ENCODE measurements at places on chromosomes 11 and 22. TPM values are rescaled to one million over a fixed set of nuclear protein-coding genes. Genes with fewer than 3 reads are reported as not detected.
A peak's percentile ranks its signal among the peaks of the same experiment; 100 is the strongest.

DNA sequence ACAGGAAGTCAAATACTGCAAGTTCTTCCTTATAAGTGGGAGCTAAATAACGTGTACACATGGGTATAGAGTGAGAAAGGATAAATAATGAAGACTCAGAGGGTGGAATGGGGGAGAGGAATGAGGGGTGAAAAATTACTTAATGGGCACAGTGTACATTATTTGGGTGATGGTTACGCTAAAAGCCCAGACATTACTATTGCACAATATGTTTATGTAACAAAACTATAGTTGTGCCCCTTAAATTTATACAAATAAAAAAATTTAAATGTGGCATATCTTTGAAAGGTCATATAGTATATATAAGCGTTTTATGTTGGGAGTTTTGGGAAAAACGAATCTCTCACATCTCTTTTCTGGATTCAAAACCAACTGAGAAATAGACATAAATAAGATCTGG is 96.1 kb downstream of the KIF18A start:
- DNase-seq = no peak
- no peaks in the 10 kb centered on the region for H3K4me1 ChIP-seq
- H3K27ac ChIP-seq = no peak overlapping the region
- H3K36me3 ChIP-seq = no peaks in the 10 kb centered on the region
- no peaks in the 10 kb centered on the region for H3K27me3 ChIP-seq

Gene TREH
- total RNA-seq = not detected

DNA sequence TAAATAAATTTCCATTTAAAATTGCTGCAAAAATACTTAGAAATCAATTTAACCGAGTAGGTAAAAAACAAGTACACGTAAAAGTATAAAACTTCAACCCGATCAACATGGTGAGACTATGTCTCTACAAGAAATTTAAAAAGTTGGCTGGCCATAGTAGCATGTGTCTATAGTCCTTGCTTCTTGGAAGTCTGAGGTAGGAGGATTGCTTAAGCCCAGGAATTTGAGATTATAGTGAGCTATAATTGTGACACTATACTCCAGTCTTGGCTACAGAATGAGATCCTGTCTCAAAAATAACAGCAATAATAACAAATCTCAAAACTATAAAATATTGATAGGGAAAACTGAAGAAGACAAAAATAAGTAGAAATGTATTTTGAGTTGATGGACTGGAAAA is 11.1 kb downstream of the CASP4 start:
- peaks cover 7% of the 10 kb centered on the region for H3K36me3 ChIP-seq
- no peak for DNase-seq
- peaks cover 46% of the 10 kb centered on the region for H3K4me1 ChIP-seq
- H3K4me3 ChIP-seq = no peak overlapping the region

DNA sequence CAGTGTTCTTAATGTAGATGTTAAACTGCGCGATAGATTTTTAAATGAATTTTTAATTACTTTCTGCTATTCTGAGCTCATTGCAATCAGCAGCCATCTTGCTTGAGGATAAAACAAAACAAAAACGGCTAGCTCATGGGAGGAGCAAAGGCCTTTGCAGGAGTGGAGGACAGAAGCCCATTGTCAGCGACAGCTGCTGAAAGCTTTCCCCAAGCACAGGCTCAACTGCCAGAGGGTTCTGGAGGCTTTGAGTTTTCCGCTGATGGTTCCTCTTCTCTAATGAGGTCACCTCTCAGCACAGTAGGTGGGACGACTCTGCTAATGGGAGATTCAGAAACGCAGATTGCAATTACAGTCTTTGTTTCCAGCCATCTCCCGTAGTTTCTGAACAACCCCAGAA is 167.1 kb upstream of the TTC12 start:
- DNase-seq = no peak
- H3K27me3 ChIP-seq = no peaks in the 10 kb centered on the region
- no peaks in the 10 kb centered on the region for H3K36me3 ChIP-seq
- no peak overlapping the region for H3K27ac ChIP-seq
- no peaks in the 10 kb centered on the region for H3K4me1 ChIP-seq
- H3K4me3 ChIP-seq = no peak overlapping the region

GRCh38 chr11:92642177-92642931 is 327.1 kb upstream of the MTNR1B start:
- H3K27ac ChIP-seq = no peak overlapping the region
- no peak for DNase-seq

Gene RAD9A
- 38.8 TPM for total RNA-seq

- no peak overlapping the region for H3K4me3 ChIP-seq
- peaks cover 3% of the 10 kb centered on the region for H3K27me3 ChIP-seq
- no peak for DNase-seq
- H3K36me3 ChIP-seq = no peaks in the 10 kb centered on the region
- no peak overlapping the region for H3K27ac ChIP-seq
- H3K4me1 ChIP-seq = no peaks in the 10 kb centered on the region
These were observed 149.8 kb upstream of the THY1 start for GRCh38 chr11:119572481-119573424.

- H3K27me3 ChIP-seq = no peaks in the 10 kb centered on the region
- H3K36me3 ChIP-seq = no peaks in the 10 kb centered on the region
- peak overlapping the region; percentile 69 for H3K4me3 ChIP-seq
- peak overlapping the region; percentile 75 for H3K27ac ChIP-seq
- no peak for DNase-seq
- peaks cover 25% of the 10 kb centered on the region for H3K4me1 ChIP-seq
These were observed 690 bp upstream of the UVRAG start for GRCh38 chr11:75814363-75814676.

- H3K4me1 ChIP-seq = no peaks in the 10 kb centered on the region
- H3K4me3 ChIP-seq = no peak overlapping the region
- no peaks in the 10 kb centered on the region for H3K27me3 ChIP-seq
- no peak overlapping the region for H3K27ac ChIP-seq
- no peaks in the 10 kb centered on the region for H3K36me3 ChIP-seq
- no peak for DNase-seq
These were observed 51.3 kb downstream of the ADM start for GRCh38 chr11:10356161-10356560.

Gene TRIM29
- not detected for total RNA-seq

GRCh38 chr11:9461760-9462134 is 935 bp downstream of the ZNF143 start:
- H3K27me3 ChIP-seq = no peaks in the 10 kb centered on the region
- H3K4me3 ChIP-seq = peak overlapping the region; percentile 88
- peaks cover 25% of the 10 kb centered on the region for H3K4me1 ChIP-seq
- no peak for DNase-seq

Gene RAC2
- 433 TPM for total RNA-seq

DNA sequence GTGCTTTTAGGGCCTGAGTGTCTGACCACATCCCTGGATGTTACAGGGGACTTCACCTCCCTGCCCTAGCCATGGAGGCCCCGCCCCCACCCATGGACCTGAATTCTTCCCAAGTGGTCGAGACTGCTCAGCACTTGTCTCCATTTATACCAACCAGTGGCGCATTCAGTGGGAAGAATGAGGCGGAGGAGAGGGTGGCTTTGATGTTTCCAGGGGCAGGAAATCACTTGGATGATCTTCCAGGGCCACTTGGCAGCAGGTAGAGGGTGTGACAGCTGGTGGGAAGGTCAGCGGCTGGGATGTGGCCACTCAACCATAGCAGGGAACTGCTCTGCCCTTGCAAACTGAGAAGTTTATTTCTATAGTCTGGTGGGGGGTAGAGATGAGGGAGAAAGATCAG is 155.1 kb upstream of the BLID start:
- H3K27ac ChIP-seq = no peak overlapping the region
- no peak overlapping the region for H3K4me3 ChIP-seq
- no peaks in the 10 kb centered on the region for H3K27me3 ChIP-seq
- no peak for DNase-seq
- H3K4me1 ChIP-seq = no peaks in the 10 kb centered on the region
